ENCODE measurements at places on chromosomes 13 and 19.

DNA sequence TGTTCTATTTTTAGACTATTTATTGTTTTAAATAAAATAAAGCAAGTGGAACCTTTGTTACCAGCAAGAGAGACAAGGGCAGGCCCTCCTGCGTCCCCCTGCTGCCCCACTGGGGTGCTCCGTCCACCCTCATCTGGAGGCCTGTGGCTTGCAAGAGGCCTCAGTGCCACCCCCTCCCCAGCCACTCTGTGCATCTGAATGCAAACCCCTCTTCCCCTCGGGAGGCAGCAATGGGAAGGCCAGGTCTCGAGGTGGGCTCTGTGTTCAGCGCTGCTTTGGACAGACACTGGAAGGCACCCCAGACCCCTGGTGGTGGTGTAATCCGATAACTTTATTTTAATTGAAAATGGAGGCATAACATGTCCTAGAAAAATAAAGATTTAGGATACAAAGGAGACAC lies 4.6 kb downstream of the SIX5 start:
- no peak for DNase-seq

DNA sequence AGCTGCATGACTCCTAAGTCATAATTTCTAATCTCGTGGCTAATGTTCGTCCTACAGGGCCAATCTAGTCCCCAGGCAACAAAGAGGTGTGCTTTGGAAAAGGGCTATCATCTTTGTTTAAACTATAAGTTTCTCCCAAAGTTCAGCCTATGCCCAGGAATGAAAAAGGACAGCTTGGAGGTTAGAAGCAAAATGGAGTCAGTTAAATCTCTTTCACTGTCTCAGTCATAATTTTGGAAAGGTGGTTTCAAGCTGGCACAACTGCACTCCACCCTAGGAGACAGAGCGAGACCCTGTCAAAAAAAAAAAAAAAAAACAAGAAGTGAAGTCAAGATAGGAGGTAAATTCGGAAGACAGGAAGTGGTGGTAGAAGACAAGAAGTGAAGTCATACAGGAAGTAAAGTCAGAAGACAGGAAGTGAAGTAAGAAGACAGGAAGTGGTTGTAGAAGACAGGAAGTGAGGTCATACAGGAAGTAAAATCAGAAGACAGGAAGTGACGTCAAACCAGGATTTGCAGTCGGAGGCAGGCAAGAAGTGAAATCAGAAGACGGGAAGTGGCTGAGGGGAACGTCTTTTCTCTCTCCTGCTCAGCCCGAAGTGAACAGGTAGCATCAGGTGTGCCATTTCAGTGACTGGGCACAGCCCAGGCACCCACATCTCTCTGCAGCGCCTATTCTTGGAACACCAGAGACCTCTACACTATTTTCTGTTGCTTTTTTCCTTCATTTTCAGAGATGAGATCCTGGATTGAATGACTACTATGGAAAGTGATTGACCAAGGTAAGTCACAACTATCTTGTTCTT lies 32.2 kb downstream of the GP6 start:
- DNase-seq, result no peak

DNA sequence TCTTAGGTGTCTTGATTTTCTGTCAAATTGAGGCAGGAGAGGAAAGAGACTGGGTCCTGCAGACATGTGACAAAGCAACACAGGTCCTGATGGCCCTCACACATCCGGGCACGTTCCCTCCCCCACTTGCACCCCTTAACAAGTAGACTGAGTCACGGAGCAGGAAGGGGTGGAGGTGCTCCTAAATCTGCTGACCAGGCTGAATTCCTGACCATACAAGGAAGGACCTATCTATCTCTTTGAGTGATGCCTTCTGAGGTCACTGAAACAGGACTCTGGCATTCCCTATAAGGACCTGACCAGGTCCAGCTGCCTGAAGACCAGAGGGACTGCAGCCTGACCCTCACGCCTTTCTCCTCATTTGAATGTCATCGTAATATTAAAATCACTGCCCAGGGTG lies 250.3 kb downstream of the COL4A1 start:
- DNase-seq, result no peak

- peak; percentile 94 for DNase-seq
Observed at GRCh38 chr13:28100150-28101121, at the start of gene FLT3. FLT3 (minus strand) TSS chr13:28100576; CDS start chr13:28100510, 66 bp downstream.

GRCh38 chr19:30070198-30070967 lies 128.3 kb downstream of the URI1 start:
- no peak for DNase-seq
